ENCODE measurements at places on chromosomes 2 and 18.

DNA sequence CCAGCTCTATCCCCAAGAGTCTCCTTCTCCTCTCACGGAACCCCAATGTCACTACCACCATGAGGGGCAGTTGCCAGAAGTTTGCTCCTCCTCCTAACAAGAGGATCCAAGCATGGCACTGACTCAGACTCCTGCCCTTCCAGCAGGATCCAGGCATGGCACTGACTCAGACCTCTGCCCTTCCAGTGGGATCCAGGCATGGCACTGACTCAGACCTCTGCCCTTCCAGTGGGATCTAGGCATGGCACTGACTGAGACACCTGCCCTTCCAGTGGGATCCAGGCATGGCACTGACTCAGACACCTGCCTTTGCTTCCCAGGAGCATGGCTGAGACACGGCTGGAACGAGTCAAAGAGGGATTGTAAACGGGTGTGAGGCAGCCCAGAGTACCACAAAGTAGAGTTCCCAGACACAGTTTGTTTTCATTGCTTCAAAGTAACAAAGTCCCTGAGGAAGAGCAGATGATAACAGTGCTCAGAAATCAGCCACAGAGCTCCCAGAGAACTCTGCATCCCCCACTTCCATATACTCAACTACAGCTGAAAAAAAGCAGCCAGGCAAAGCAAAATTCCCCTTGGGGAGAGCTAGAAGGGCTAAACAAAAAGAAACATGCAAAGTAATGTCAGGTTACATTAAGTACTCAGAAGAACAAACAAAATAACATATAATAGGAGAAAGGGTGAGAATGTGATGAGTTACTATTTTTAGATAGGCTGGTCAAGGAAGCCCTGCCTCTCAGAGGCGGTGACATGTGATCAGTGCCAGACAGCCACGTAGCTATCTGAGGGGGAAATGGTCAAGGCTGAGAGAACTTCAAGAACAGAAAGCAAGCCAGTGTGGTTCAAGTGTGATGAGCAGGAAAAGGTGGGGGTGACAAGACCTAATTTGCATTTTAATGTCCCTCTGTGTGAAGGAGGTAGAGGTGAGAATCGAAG is 3.0 kb downstream of the BUB1 start:
- peak; percentile 80 for DNase-seq

DNA sequence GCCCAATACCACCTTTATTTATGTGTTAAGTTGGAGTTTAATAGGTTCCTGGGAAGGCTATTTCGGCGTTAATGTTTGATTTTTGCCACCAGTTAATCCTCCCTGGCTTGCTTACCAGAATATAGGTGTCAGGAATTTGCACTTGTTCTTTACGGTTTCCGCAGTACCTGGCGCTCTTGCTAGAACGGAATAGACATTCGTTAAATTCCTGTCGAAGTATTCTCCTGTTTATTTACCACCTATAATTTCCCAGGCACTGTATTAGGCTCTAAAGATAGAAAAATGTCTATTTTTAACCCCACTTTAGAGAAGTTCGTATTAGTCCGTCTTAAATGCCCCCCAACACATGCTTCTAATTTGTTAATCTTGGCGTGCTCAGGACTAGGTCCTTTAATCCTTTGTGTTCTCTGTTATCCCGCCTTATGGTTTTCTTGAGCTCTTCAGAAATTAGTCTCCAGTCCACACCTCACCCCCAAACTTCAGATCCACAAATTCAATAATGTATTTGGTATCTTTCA is 575 bp downstream of the CCDC150 start:
- no peak for DNase-seq

GRCh38 chr2:130834931-130835765 is 1.6 kb upstream of the ARHGEF4 start:
- DNase-seq, result no peak

- no peak for DNase-seq
Observed at GRCh38 chr2:128686881-128687555, 368.4 kb upstream of the HS6ST1 start.

DNA sequence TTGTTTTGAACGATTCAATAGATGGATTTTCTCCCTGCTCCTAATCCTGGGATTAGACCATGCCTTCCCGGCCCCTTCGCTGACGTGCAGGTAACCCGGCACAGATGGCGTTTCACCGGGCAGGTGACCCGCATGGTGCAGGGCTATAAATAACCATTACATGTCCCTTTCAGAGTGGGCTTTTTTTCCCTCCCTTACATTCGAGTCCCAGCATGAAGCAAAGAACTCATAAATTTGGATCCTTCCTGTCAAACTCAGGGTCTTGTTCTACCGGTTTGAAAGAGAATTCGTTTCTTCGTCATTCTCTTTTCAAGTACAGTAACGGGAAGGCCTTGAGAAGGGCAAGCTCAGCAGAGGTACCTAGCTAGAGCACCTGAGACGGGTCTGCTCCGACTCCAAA is 46.1 kb downstream of the EDAR start:
- no peak for DNase-seq

DNA sequence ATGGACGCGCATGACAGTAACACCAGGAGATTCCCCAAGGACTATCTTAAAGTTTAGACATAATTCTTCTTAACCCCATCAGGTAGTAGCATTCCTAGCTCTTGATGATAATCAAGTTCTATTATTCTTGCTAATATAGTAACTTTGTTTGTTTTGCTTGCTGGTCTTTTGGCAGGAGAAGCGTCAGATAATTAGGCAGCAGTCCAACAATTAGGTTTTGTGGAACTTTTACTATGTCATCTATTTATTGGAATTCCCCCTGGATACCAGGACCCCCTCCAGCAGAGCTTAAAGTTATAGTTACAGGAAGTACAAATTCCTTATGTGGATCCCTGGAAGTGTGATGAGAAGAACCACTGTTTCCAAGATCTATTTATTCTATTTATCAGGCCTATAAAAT is 1138.0 kb upstream of the FAM98A start:
- no peak for DNase-seq

GRCh38 chr18:26228562-26229260 is 2.5 kb downstream of the TAF4B start:
- DNase-seq, result no peak

DNA sequence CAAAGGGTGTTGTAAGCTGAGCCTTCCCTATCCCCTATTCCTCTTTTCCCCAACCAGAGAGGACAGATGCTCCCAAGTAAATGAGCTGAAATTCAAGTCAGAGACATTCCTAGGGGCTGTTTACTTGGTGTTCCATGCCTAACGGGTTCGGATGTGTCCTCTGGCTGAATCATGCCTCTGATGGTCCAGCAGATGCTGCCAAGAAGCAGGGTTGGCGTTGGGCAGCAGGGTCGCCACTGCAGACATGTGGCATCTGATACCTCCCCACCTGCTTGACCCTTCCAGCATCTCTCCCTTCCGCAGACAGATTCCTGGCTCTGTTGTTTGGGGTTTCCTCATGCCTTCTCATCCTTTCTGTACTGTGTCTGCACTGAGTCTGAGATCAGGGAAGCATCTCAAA is 108.3 kb downstream of the HNRNPLL start:
- no peak for DNase-seq

DNA sequence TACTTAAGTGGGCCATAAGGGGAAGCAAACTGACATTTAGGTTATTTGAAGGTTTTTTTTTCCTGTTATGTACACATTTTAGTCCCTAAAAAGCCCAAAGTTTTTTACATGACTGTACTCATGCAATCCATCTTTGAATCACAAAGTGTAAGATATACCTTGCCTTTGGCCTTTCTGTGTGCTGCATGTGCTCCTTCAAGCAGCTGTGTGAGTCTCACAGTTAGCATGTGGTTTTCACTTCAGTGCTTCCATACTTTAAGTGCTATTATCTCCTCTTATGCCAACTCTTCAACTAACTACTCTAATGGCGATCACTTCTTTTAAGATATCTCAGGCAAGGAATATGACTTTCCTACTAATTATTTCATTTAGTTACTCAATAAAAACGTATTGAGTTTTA is 597.1 kb upstream of the ACVR2A start:
- DNase-seq, result no peak

DNA sequence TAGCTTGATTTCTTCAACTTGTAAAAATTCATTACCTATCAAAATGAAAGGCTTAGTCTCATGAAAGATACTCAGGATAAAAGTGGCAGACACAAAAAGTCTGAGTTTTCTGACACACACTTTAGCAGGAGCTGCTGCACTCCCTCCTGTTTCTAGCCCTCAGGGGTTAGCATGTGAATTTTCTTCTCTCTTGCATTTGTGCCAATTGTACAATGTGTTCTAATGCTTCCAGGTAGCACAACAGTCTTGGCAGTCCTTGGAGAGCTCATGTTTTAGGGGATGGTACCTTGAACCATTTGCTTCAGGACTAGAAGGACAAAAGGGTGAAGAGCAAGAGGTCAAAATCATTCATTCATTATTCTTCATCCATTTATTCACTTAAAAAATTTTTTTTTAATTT is 316.8 kb downstream of the AFF3 start:
- no peak for DNase-seq

- no peak for DNase-seq
Observed at GRCh38 chr2:157875641-157876065, 477 bp downstream of the ACVR1 start.

- DNase-seq, result no peak
Observed at GRCh38 chr18:45662468-45662867, 47.2 kb downstream of the SLC14A2 start.

DNA sequence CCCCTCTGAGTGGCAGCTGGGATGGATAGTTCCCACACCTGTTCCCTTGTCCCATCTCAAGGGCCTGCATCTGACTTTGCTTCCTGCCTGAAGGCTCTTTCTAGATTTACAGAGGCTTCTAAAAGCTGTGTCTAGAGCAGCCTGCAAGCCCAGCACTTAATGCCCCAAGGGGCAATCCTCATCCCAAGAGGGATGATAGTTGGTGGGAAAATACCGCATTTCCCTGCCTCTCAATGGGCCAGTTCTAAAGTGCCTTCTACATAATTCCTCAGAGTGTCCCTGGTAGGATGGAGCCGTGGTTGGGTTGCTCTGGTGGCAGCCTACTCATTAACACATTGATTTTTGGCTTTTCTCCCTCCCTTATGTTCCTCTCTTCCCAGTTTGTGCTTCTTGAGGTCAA is 29.5 kb downstream of the LAMA3 start:
- DNase-seq, result no peak

- peak; percentile 63 for DNase-seq
Observed at GRCh38 chr18:63016270-63016669, 300.9 kb downstream of the PHLPP1 start.

DNA sequence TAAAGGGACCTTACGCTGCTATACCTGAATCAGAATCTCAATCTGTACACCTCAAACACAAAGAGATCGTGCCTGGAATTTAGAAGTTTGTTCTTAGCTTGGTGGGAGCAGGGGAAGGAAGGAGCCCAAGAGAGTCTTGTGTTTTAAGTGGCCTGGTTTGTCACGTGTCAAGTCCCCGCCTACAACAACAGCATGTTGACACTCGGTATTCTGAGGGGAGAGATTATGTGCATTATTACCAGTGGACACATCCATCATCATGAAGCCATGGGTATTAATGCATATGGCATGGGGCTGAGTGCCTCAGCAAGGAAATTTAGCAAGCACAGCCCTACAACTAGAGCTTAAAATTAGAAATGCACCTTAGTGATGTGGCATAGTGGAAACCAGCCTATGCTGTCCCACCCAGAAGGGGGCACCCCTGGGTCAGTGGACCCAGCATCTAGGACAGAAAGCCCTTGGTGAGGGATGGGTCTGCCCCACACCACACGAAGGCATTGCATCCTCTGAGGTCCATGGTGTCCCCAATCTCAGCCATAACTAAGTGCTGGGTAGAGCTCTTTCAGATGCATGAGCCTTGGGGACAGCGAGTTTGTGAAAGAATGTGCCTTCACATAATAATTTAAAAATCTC is 138.7 kb downstream of the MGAT5 start:
- DNase-seq, result no peak

DNA sequence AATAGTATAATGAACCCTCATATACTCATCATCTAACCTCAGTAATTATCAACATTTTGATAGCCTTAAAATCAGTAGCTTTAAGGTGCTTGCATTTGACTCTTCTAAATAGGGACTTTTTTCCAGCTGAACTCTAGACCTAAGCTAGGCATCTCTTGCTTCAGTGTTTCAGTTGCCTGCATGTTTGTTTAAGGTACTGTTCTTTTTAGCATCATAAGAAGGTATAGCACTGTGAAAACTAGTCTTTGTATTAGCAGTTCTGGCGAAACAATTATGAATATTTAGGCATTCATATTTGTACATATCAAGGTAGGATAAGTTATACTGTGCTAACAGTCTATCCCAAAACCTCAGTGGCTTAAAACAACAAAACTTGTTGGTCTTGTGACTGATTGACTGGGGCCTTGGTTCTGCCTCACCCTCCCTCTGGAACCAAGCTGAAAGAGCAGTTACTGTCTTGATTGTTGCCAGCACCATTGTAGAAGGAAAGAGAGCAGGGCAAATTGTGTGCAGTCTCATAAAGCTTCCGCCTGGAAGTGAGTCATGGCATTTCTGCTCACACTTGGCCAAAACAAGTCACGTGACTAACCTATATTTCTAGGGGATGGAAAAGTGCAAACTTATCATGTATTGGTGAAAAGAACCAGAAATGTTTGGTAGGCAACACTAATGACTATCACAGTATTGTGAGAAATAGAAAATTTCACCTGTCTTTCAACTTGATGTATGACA is 24.3 kb downstream of the GALNT1 start:
- no peak for DNase-seq

GRCh38 chr18:55012008-55012407 is 52.7 kb upstream of the CCDC68 start:
- DNase-seq, result no peak

GRCh38 chr2:128441341-128442052 is 122.8 kb upstream of the HS6ST1 start:
- DNase-seq, result no peak

GRCh38 chr2:38074764-38075506 is 1.0 kb downstream of the CYP1B1 start:
- DNase-seq, result no peak

DNA sequence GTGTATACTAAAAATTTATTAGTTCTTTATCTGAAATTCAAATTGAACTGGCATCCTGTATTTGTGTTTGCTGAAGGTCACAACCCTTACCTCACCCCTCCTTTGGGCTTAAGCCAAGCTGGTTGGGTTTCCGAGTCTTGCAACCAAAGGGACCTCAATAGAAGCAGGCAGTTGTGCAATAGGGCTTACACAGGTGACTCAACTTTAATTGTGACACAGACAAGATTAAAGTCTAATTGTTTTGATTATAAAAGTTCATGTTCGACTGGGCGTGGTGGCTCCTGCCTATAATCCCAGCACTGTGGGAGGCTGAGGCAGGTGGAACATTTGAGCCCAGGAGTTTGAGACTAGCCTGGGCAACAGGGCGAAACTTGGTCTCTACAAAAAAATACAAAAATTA is 71.5 kb downstream of the RAB31 start:
- no peak for DNase-seq

DNA sequence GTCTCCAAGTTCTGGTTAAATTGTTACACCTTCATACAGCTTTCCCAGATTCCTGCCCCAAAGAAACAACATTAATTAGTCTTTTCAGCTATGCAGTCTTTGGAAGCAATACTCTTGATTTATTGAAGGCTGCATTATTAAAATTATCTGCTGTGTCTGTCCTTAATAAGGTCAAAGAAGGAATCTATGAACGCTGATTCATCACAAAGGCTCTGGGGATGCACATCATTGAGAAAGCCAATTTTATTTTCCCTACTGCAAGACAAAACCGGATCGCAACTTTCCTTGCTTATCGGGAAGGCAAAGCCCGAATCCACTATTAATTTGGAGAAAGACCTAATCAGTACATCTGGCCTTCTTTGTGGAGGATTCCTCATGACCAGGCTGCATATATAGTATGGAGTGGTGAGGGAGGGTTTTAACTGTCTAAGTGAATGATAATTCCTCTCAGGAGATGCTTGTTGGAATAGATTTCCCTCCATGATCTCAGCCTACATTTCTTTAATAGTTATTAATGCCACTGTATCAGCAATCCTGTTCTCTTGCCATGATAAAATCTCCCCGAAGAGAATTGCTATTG is 224.6 kb downstream of the PIK3C3 start:
- DNase-seq, result no peak

All from CD4-positive, alpha-beta T cell treated with Interleukin-1 beta for 1 hour (primary cell).